ENCODE measurements at places on chromosomes 1 and 21.

- DNase-seq, result no peak
Observed at GRCh38 chr1:175176246-175176645, 16.3 kb downstream of the KIAA0040 start.

DNA sequence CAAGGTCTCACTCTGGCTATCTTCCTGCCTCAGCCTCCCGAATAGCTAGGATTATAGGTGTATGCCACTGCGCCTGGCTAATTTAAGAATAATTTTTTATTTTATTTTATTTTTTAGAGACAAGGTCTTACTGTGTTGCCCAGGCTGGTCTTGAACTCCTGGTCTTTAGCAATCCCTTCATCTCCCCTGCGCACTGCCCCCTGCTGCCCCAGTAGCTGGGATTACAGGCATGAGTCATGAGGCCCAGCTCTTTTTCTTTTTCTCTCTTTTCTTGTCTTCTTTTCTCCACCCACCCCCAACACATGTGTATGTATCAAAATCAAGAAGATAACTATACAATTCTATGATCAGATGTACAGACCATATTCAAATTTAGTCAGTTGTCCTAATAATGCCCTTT is 87.2 kb downstream of the PEX14 start:
- peak; percentile 14 for DNase-seq

DNA sequence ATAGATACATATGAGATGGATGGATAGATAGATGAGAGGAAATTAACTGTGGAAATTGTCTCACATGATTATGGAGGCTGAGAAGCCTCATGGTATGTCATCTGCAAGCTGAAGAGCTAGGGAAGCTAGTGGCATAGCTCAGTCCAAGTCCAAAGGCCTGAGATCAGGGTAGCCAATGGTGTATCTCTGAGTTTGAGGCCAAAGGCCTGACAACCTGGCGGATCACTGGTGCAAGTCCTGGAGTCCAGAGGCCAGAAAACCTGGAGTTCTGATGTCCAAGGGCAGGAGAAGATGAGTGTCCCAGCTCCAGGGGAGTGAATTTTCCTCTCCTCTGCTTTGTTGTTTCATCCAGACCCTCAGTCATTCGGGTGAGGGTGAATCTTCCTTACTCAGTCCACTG is 43.9 kb upstream of the SPOCD1 start:
- DNase-seq, result no peak

DNA sequence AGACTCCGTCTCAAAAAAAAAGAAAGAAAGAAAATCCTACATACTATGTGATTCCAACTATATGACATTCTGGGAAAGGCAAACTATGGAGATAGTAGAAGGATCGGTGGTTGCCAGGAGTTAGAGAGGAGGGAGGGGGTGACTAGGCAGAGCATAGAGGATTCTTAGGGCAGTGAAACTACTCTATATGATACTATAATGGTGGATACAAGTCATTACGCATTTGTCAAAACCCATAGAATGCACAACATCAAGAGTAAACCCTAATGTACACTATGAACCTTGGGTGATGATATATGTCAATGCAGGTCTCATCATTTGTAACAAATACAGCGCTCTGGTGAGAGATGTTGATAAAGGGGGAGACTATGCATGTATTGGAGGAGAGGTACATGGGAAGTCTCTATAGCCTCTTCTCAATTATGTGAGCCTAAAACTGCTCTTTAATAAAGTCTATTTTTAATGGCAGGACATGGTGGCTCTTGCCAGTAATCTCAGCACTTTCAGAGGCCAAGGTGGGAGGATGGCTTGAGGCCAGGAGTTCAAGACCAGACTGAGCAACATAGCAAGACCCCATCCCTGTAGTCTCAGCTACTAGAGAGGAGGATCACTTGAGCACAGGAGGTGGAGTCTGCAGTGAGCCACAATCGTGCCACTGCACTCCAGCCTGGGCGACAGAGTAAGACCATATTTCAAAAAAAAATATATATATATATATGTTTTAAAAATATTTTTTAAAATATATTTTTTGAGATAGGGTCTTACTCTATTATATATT is 17.0 kb downstream of the SLC2A5 start:
- no peak for DNase-seq

DNA sequence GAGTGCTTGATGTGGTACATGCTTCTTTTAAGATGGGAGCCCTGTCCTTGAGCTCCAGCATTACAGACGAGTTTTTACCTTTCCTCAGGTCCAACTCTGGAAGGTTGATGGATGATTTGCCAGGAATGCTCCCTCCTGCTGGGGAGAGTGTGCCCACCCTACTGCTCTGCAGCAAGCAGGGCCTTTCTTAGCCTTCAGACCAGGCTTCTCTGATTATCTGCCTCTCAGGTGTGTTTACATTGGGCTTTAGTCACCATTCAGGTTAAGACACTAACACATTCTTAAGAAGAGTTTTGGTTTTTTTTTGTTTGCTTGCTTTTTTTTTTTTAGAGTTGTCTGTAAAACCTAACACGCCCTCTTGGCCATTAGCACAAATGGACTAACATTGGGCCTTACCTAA is 301.8 kb downstream of the KCNT2 start:
- DNase-seq, result peak; percentile 22

GRCh38 chr21:46455575-46456385 is 2.9 kb upstream of the DIP2A start:
- peak; percentile 82 for DNase-seq

GRCh38 chr1:175145899-175146528 is 46.6 kb downstream of the KIAA0040 start:
- DNase-seq, result peak; percentile 60

- DNase-seq, result no peak
Observed at GRCh38 chr1:204396015-204396583, 15.5 kb downstream of the PPP1R15B start.

- no peak for DNase-seq
Observed at GRCh38 chr21:42347601-42348327, 3.0 kb downstream of the TFF2 start.

- peak; percentile 47 for DNase-seq
Observed at GRCh38 chr1:41925712-41926111, 7.0 kb upstream of the HIVEP3 start.

- DNase-seq, result no peak
Observed at GRCh38 chr1:230370109-230370508, 56.0 kb downstream of the PGBD5 start.

DNA sequence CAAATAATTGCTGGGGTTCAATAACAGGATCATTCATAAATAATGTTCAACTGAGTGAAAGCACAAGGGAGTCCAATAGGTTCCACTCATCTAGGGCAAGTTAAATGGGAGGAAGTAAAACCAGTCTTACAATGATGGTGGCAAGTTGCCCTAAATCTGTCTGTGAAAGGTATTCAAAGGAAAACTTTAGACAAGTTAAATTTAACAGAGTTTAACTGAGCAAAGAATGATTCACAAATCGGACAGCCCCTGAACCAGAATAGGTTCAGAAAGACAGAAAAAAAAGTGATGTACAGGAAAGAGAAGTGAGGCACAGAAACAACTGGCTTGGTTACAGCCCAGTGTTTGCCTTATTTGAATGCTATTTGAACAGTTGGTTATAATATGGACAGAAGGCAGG is 183.5 kb upstream of the ADGRL4 start:
- peak; percentile 55 for DNase-seq

- DNase-seq, result no peak
Observed at GRCh38 chr1:62613325-62613727, 16.0 kb downstream of the ANGPTL3 start.

GRCh38 chr1:178912597-178912996 is 41.7 kb upstream of the ANGPTL1 start:
- no peak for DNase-seq
